Stimulated activated CD4-positive, alpha-beta T cell treated with anti-CD3 and anti-CD28 coated beads, Interleukin-1b, Interleukin-23, amount 100 ng/mL, for 24 hours (primary cell): ENCODE measurements at places on chromosomes 2 and 18.

- no peak for DNase-seq
These were observed 90.5 kb upstream of the CCDC150 start for GRCh38 chr2:196549052-196549451.

- no peak for DNase-seq
These were observed 57.3 kb downstream of the CCDC74A start for GRCh38 chr2:131584940-131585339.

GRCh38 chr2:20635113-20635510 is 15.8 kb downstream of the HS1BP3 start:
- no peak for DNase-seq

GRCh38 chr2:129881786-129882396 is 97.6 kb upstream of the RAB6C start:
- DNase-seq, result no peak

DNA sequence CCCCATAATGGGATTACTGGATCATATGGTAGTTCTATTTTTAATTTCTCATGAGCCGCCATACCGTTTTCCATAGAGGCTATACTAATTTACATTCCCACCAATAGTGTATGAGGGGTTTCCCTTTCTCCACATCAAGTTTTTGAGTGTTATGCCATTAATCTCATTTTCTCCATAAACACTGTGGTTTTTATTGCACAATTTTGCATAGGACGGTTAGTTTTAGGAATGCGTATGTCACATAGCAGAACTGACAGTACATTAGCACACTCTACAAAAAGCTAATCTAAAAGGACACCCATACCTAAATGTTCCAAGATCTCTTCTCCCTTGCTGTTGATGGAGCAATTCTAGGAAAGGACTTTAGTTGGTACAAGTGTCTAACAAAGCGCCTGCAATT is 32.5 kb downstream of the DARS1 start:
- no peak for DNase-seq

- DNase-seq, result no peak
These were observed at the start of gene CTNNA2 for GRCh38 chr2:79512442-79513401. TSS of gene CTNNA2 (plus strand) at chr2:79513051.

- DNase-seq, result no peak
These were observed 787 bp downstream of the SOCS6 start for GRCh38 chr18:70289351-70290312.

- no peak for DNase-seq
These were observed 3.6 kb downstream of the SOX11 start for GRCh38 chr2:5695654-5696403.

DNA sequence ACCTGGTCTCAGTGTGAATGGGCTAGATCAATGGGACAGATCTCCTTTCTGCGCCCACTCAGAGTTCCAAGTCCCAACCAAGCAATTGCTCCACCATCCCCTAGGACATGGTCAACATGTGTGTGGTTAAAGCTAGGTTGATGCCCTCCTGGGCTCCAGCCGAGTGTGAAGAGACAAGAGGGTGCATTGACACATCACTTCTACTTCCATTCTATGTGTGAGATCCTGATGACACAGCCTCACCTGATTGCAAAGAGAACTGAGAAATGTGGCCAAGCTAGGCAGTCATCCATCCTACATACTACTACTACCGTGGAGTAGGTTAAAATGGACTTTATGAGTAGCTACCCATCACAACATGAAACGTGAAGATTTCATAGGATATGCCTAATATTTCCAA is 106.8 kb downstream of the NCKAP5 start:
- DNase-seq, result no peak

- DNase-seq, result no peak
These were observed 19.3 kb downstream of the GAD1 start for GRCh38 chr2:170836027-170836426.
